ENCODE measurements at places on chromosomes 12 and 14.

GRCh38 chr14:102778338-102779083, 1.3 kb downstream of the TRAF3 start:
- DNase-seq, result no peak

- no peak for DNase-seq
These were observed 185.2 kb upstream of the RTL1 start for GRCh38 chr14:101088714-101089113.

- DNase-seq, result no peak
These were observed 42.7 kb downstream of the ATF7IP start for GRCh38 chr12:14408208-14408607.

DNA sequence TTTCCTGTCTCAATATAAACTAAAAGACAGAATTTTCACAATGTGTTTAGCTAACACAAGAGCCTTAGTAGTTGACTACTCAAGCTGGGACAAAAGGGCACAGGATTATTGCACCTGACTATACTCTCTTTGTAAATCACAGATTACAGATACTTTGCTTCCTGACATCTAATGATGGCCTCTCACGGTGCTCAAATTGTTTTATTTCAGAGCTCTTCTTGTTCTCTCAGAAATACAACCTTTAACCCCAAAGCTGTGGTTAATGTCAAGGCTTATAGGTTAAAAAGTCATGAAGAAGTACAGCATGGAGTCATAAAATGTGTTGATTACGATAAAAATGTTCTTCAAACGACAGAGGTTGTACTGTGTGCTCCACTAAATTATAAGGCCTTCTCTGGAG, 89.9 kb upstream of the CPNE8 start:
- no peak for DNase-seq

Measured in dermis microvascular lymphatic vessel endothelial cell (primary cell).